Left renal pelvis (tissue), 4 donors: ENCODE measurements at places on chromosomes 2 and 18.

DNA sequence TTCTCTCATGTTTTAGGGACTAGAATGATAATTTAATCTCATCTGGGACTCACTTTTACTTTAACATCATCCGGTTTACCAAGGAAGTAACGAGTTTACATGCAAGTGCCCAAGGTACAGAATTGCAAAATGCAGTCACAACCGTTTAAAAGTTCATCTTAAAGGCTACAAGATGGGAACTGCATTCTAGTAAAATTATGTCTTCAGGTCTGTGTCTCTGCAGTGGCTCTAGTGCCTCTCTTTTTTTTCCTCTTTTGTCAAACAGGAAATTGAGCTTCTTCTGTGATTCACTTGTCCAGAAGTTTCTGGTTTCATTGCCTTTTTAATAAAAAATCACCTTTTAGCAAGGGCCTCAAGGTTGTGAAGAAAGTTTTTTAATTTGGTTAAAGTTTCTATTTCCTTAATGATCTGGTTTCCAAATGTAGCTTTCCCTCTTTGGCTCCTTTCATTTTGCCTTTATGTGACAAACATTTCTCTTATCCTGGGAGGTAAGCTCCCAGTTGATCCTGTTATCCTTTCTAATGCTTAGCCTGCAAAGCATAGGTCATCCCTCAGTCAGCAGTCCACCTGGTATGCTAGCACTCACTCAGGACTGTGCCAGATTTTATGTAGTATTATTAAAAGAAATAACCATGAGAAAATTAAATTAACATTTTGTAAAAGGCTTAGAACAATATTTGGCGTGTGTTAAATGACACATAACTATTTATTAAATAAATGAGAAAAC, 2.4 kb downstream of the GLS start:
- DNase-seq: no peak

DNA sequence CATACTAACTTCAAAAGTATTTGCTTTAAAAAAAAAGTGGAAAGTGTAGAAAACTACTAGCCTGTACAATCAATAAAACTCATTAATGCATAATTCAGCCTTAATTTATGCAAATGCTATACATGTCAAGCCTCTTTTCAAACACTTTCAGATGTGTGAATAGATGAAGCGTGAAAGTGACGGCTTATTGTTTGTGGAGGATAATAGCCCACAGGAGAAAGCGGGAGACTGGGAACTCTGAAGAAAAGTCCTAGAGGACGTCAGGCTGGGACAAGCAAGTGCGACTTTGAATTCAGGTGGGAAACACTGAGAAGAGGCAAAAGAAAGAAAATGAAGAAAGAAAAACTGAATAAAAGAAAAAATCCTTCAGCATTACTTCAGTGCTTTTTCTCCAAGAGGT, 108.5 kb downstream of the STK39 start:
- no peak for DNase-seq

DNA sequence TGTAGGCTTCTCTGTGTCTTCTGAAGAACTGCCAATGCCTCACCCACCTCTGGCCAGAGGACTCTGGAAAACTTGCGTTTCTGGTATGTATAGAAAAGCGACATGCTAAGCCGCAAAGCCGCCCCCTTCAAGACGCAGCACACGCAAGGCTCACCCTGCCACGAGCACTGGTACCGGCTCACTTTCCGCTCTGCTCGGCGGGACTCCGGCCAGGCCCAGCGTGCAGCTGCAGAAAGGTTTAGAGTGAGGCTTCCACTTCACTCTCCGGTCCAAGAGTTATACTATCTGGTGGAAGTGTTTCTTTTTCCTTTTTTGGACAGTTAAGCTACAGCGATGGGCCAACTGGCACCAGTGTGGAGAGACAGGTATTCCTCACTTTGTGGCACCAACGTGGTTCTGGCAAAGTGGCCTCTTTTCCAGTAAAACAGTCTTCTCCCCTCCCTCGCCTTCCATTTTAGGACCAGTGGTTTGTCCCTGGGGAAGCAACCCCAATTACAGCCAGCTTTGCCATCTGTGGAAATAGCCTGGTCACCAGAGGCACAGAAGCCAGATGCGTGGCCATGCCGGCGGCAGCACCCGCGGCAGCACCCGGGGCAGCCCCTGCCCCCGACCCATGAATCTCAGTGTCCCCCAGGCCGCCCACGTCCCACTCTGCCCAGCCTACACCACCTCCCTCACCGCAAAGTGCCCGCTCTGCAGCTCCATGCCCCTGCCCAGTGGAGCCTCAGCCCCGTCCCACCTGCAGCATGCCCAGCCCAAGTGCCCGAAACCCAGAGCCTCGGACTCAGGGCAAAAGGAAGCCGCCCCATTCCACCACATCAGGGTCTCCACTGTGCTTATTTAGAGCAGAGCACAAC, 91.6 kb upstream of the CTDP1 start:
- DNase-seq: no peak

DNA sequence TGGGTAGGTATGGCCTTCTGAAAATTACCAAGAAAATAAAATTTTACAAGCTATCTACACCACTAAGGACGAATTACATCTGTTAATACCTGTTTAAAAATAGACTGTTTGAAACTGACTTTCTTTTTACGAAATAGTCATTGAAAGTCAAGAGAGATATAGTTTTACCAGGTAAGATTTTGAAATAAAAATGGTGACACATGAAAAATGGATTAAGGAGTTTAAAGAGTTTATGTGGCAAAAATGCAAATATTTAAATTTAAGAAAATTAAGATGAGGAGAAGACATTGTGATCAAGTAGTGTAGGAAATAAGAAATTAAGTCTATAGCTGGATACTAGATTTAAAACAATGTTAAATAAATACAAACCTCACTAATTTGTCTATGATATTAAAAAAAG, 271.5 kb downstream of the TRIB2 start:
- no peak for DNase-seq

DNA sequence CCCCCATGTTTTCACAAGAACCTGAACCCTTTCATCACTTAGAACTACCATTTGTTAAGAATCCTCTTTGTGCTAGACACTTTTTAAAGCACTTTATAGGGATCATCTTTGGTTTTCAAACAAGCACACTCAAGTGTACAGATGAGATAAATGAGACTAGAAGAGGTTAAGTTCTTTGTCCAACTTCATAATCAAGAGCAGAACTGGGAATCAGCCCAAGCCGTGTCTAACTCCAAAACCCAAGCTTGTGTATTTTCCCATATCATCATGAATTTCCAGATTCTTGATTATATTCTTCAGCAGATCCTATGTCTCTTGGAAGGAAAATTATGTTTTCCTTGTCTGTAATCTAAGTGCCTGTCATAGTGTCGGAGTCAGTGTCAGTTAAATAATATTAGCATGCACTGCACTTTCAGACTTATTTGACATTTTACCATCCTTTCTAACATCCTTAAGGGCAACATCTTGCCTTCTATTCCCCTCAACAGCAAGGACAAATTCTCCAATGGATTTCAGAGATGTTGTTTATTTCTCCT, 123.0 kb upstream of the SETBP1 start:
- no peak for DNase-seq
